Karpas-422 (cell line): ENCODE measurements at places on chromosomes 12 and 14.

DNA sequence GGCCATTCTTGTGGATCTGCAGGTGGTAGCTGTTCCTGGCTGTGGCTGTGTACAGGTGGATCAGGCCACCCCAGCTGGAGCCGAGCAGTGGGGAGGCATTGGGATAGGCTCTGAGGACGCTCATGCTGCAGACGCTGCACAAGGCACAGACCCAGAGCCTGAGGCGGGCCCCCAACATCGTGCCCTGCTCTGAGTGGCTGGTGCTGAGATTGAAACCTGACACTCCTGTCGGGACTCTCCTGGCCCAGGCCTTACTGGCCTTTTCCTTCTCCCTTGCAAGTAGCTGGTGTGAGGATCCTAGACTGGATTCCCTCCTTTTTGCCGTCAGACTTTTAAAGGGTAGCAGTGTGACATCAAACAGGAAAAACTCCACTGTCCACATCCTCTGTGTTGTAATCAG, at the start of gene FGF23:
FGF23 (minus strand) TSS at position 308 of the 400 bp plus-strand sequence; CDS start at position 178, 130 bp downstream.
- no peak for DNase-seq

GRCh38 chr14:47207617-47208016, 467.8 kb downstream of the MDGA2 start:
- no peak for DNase-seq

GRCh38 chr12:5458229-5459050, 26.5 kb downstream of the NTF3 start:
- no peak for DNase-seq

DNA sequence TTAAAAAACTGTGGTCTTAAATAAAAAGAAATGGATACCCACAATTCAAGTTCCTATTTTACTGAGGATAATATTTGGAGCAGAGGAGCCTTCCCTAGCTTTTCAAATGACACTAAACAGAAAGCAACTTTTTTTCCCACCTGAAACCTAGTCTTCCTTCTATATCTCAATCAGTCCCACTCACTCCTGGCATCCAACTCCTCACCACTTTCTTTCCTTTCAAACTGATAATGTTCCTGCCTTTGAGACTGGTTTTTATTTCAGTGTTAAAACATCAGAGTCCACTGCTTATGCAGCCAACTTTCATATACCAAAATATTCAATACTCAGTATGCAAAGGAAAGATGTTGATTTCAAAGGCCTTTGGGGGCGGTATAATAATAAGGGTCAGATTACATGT, 225.6 kb downstream of the GXYLT1 start:
- no peak for DNase-seq

- DNase-seq: no peak
Observed at GRCh38 chr12:1502831-1503230, 91.5 kb downstream of the FBXL14 start.

- no peak for DNase-seq
Observed at GRCh38 chr12:108517288-108518100, 2.4 kb downstream of the FICD start.

DNA sequence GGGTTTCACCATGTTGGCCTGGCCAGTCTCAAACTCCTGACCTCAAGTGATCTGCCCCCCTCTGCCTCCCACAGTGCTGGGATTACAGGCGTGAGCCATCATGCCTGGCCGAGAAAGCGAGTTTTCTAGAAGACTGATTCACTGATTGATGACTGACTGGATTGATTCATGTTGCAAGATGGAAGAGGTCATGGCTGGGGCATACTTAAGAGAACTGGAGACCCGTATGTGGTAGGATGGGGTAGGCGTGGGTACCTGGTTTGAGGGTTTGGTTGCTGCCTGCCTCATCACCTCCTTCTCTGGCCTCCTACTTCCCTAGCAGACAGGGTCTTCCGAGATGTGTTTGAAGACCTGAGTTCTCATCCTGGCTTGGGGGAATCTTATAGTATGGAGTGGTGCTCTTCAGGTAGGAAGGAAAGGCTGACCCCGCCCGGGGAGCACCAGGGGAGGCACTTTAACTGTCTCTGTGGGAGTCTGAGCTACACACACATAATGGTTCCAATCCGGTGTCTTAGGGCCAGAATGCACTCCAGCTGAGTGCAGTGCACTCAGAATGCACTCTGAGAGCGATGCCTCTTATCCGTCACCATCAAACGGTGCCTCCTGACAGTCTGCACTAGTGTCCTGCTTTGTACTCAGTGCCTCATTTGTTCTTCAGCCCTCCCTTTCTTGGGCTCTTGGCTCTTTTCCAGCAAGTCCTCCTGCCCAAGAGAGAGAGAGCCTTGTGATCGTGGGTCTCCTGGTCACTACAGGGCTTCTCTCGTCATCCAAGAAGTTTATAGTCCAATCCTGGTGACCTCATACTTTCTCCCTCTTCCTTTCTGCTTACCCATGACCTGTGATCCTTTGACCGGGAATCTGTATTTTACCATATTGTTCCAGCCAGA, 19.7 kb downstream of the PLEKHG3 start:
- no peak for DNase-seq

DNA sequence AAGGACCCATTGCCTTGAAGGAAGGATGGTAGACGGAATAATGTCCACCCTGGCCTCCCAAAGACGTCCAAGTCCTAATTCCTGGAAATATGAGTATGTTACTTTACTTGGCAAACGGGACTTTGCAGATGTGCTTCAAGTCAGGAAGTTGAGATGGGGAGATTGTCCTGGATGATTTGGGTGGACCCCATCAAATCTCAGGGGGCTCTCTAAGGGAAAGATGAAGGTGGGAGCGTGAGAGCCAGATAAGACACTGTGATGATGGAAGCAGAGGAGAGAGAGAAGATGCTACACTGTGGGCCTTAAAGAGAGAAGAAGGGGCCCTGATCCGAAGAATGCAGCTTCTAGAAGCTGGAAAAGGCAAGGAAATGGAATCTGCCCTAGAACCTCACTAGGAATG, 29.6 kb upstream of the LTA4H start:
- no peak for DNase-seq

DNA sequence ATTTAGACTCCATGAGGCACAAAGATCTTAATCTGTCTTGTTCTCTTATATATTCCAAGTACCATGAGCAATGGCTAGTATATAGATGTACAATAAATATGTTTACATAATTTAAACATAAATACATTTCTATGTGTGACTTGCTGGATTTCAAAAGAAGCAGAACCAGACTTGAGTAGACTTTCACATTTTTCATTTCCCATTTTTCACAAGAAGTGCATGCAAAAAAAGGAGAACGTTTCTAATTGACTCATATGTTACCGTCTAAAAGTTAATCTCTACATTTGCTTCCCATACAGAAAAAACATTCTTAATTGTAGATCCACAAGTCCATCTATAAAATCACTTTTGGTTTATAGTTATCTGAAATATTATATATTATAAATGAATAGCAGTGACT, 256.5 kb upstream of the USP15 start:
- DNase-seq: no peak

GRCh38 chr12:126114441-126114840, 1049.2 kb downstream of the AACS start:
- no peak for DNase-seq

- DNase-seq: no peak
Observed at GRCh38 chr14:100155756-100156616, 3.5 kb downstream of the DEGS2 start.

DNA sequence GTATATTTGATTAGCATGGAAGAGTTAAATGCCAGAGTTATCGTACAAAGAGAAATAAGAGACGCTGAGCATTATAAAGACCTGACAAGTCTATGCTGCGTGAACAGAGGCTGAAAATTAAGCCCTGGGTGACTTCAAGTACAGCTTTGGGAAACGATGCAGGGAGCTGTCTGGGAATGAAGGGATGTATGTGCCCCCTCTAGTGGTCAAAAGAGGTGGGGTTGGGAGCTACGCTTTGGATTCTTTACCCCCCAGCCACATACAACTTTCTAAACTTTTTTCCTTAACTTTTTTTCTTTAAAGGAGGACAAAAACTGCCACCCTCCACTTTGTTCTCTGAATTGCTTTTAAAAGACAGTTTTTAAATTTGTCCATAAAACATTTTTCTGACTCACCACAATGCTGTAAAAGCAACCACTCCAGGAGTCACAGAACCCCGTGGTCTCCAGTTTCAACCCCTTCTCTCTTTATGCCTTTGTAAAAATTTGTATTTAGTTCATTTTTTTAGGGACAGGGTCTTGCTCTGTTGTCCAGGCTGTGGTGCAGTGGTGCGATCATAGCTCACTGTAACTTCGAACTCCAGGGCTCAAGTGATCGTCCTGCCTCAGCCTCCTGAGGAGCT, 59.4 kb downstream of the ZNF664 start:
- DNase-seq: peak; percentile 49

DNA sequence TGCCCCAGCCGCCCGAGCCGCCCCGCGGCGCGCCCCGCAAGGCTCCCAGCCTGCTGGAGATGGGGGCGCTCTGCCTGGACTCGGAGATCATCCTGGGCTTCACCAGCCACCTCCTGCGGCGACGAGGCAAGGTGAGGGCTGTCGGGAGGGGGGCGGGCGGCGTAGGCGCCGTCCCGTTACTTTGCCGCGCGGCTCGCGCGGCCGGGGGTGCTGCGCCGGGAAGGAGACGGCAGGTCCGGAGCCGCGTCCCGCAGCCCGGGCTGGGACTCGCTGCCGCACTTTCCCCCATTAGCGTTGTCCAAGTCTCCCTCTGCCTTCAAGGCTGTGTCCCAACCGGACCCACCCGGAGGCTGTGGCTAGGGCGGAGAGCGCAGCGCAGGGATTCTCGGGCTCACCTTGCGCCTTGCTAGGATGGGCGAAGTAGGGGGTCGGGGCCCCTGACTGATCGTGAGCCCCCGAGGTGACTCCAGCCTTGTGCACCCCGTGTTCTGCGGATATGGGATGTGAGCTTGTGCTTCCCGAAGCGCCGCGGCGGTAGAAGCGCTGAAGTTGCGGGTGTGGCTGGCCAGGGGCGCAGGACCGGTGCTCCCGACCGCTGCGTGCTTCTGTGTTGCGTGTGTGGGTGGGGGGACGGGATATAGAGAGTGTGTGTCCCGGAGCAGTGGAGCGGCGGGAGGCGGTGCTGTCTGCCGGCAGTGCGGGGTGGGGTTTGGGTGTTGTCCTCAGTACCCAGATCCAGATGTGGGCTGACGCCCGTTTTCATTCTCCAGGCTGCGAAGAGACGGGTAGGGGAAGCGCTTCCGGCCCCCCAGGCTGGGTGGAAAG, 1.7 kb upstream of the KIF26A start:
- DNase-seq: no peak

- no peak for DNase-seq
Observed at GRCh38 chr12:72006766-72007165, 68.1 kb downstream of the TPH2 start.

DNA sequence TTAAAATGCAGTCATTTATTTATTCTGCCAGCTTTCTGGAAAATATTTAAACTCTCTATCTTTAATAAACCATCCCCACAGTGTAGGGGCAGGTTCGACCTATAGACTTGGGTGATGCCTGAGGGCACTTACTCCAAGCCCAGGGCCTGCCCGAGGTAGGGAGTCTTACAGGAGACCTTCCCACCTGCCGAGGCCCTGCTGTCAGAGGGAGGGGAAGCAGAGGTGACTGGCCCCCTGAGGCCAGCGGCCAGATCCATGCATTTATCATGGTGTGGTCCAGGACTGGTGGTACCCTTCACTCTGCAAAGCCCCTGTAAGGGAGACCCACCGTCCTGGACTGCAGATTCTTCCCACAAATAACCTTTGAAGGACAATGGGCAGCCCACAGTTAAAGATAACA, 7.6 kb downstream of the EML1 start:
- DNase-seq: no peak

DNA sequence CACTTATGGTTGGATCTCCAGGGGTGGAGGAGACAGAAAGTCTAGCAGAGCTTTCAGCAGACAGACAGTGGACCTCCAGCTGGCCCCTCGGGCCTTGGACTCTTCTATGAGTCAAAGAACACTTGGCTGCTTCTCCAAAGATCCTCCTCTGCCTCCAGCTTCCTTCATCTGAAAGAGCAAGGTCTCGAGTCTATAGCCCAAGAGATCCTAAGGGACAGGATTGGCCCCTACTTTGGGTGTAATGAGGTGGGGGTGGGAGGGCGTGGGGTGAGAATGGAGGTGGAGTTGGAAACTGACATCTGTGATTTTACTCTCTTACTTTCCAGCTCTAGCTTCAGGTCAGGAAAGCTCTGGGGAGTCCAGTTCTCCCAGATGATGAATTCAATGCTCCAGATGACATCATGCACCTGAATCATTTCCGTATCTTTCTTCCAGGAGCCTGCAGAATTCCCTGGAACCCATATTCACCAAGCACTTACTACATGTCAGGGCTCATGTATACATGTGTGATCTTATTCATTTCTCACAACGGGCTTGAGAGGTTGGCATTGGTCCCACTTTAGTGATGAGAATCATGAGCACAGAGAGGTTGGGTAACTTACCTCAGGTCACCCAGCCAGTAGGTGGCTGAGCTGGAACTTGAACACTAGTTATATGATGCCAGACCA, 10.2 kb upstream of the PGF start:
- DNase-seq: no peak

GRCh38 chr12:54561164-54561563, 11.8 kb downstream of the PDE1B start:
- DNase-seq: no peak

DNA sequence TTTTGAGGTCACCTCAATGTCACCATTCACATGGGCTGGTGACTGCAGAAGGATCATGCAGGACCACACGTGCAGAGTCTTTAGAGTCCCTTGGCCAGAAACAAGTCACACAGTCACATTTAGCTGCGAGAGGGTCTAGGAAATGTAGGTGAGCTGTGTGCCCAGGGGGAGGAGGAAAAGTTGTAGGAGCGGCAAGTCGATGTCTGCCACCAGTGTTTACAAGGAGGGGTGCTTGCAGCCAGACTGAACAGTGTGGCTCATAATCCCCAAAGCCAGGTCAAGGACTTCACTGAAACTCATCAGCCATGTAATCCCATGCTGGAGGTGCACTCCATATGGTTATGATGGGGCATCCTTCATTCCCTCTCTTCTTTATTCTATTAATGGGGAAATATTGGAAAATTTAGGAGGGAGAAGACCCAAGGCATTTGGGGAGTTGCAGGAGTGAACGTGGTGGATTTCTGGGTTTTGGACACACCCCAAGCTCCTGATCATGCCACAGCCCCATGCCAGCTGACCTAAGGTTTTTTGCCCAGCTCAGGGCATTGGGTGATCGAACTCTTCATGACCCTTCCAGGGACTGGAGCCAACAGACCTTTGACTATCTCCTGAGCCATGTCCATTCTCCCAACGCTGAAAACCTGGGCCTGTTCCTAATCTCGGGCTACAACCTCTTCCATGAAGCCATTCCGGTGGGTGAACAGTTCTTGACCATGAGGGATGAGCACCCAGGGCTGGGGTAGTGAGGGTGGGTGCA, 7.2 kb downstream of the DAO start:
- DNase-seq: peak; percentile 36

- DNase-seq: no peak
Observed at GRCh38 chr12:106774808-106775524, 484 bp downstream of the RIC8B start.

DNA sequence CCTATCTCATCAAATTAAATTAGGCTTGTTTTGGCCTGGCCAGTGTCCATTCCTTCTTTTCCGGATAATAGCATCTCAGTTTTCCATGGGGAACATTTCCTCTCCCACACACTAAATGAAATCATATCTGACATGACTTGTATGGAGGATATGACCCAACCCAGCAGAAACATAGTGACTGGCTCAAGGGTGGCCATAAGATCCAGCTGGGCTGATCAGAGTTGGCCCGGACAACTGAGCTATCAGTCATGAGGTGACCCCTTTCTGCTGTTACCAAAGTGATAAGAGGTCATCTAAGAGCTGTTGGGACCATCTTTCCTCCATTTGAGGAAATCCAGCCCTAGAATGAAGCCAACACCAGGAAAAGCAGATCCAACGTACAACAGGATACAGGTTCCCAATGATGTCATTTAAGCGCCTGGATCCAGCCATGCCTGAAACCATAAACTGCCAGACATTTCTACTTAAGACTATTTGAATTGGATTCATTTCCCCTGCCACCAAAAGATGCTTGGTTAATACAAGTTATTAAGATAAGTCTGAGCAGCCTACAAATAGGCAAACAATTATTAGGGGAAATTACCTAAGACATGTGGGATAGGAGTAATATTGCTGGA, 20.7 kb upstream of the NCOR2 start:
- DNase-seq: no peak
